ENCODE measurements at places on chromosomes 1 and 21.

- no peak for DNase-seq
These were observed 142.2 kb downstream of the NFIA start for GRCh38 chr1:61224609-61225008.

- no peak for DNase-seq
These were observed 189.3 kb downstream of the SLC35F3 start for GRCh38 chr1:234093741-234094140.

- no peak for DNase-seq
These were observed 17.8 kb downstream of the OR2B11 start for GRCh38 chr1:247440001-247440620.

GRCh38 chr1:6460301-6461050 is 5.5 kb downstream of the TNFRSF25 start:
- DNase-seq, result peak; percentile 85

DNA sequence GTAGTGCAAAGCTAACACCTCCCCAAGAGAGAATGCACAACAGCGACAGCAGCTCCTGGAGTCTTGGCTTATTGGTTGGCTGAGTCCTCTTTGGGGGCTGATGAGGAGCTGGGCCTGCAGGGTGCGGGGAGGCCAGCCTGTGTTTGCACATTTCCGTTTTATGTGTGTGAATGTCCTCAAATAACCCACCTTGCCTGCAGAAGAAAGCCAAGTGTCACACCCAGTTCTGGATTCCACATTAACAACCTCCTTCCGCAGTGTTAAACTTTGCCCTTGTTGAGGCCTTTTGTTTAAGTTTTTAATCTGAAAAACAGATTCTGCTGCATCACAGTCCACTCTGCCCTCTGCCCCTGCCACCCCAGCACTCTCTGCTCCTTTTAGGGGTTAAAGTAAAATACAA is 274.5 kb downstream of the TM2D1 start:
- no peak for DNase-seq

GRCh38 chr1:225691377-225691776 is 38.5 kb upstream of the ENAH start:
- no peak for DNase-seq

DNA sequence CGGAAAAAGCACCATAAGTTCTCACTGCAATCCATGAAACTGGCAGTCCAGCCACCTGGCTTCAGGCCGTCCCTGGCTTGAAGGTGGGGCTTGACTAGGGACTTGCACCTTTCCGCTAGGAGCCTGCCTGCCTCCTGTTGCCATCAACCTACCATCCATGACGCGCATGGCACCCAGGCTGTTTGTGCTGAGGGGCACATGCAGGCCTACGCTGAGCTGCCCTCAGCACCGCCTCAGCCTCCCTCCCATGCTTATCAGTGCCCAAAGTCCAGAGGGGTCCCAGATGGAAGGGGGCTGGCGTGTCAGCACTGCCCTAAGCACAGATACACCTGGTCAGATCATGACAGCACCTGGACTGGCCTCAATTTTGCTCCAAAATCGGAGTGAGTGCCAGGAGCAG is 190.2 kb upstream of the LYPLAL1 start:
- DNase-seq, result no peak

- no peak for DNase-seq
These were observed at the start of gene EPHB2 for GRCh38 chr1:22710701-22711049. Gene EPHB2 (plus strand): TSS chr1:22710839. CDS start chr1:22710983, 144 bp downstream.

- DNase-seq, result no peak
These were observed 53.0 kb upstream of the DUSP10 start for GRCh38 chr1:221794935-221795334.

DNA sequence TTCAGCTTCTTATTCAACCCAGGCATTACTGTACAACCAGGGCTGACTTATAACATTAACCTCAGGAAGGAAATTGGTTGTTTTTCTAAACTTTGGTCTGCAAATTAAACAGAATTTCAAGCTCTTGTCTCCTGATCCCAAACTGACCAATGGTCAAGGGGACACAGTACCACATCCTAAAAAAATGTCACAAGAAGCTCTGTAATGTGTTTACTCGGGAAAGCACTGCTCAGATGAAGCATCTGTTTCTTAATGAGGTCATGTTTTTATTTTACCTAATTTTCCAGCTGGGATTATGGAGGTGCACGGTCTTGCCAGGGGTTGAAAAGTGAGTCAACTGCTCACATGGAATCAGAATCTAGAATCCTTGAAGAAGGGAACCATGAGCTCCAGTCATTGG is 18.7 kb downstream of the ADAMTS5 start:
- DNase-seq, result no peak

DNA sequence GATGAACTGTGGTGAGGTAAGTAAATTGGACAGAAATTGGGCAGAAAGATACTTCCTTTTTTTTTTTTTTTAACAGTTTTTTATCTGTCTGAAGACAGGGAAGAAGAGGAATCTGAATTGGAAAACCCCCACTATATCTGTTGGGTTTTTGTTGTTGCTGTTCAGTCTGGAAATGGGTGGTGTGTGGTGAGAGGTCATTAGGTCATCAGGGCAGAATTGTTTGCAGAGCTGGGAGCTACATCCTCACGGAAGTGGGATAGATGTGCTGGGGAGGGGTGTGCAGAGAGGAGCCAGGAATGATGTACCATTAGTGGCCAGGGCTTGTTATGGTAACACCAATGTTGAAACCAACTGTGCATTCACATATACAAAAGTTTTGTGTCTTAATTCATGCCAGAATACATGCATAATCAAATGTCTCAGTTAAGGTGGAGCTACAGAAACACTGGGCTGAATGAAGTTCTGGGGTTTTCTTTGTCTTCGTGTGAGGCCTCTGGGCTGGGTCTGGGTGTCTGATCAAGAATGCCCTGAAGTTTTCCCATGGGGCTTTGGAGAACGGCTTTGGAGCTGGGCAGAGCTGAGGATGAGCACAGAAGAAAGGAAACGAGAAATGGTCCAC is 12.4 kb downstream of the USP25 start:
- DNase-seq, result no peak

Data from activated CD4-positive, CD25-positive, alpha-beta regulatory T cell treated with anti-CD3 and anti-CD28 coated beads, Interleukin-2, amount 50 U/mL, for 72 hours (primary cell).